ENCODE measurements at places on chromosomes 12 and 14.

GRCh38 chr14:84340938-84341337 is 1189.0 kb upstream of the FLRT2 start:
- DNase-seq: no peak

- no peak for DNase-seq
Measured at GRCh38 chr12:80598004-80598606, 109.3 kb upstream of the MYF6 start.

- DNase-seq: peak; percentile 67
Measured at GRCh38 chr14:105281371-105282097, 19.3 kb downstream of the BRF1 start.

DNA sequence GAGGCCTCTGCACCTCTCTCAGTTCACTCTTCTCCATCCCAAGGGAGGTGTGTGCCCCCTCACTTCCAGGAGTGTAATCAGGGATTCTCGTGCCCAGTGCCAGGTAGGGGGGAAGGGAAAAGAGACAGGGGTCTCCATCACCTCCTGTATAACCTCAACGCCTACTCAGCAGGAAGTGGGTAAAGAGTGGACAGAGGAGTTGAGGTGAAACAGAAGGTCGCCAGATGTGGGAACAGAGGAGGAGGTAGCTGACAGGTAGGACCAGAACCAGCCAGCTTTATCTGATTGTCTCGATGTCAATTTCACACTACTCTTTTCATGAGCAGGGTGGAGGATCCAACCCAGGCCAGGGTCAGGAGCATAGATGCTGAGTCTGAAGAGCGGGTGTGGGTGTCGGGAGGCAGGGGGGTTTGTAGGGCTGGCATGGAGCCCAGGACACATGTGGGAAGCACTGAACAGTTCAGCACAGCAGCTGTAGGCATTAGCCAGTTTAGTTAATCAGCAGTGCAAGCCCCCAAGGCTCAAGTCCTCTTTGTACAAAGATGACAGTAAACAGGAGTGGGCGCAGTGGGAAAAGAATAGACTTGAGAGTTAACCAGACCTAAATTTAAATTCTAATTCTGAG is 213.5 kb downstream of the PELI2 start:
- DNase-seq: no peak

- no peak for DNase-seq
Measured at GRCh38 chr14:75702616-75703261, 41.7 kb downstream of the TTLL5 start.

DNA sequence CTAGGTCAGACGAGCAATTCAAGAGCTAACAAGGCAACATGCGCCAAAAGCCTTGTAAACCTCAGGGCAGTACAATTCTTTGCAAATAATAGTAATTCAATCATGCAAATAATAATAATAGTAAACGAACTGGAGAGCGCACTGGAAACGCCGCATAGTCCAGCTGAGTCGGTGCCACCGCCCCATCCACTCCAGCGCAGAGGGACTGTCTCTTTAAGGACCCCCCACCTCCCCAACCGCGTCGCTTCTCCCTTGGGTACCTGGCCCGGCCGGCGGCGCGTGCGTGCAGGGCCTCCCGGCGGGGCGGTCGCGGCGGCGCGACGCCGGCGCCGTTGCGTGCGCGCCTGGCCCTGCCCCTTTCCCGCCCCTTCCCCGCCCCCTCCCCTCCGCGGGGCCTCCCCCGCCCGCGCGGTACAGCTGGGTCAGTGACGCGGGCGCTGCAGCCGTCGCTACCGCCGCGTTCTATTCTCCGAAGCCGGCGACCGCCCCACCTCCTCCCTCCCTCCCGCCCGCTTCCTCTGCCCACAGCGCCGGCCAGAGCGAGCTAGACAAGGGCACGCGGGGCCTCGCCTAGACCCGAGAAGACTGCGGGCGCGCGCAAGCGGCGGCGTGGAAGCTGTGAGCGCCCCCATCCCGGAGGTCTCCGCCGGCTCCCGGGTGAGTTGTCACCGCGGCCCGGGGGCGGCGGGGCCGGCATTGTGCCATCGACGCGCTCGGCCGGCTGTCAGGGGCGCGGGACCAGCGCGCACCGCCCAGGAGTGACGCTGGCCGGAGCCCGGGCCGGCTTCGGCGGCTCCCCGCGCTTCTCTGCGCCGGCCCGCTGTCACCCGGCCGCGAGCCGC is at the start of gene SUSD6:
TSS of gene SUSD6 (plus strand) at position 425 of the 842 bp plus-strand sequence. CDS start 46,997 bp downstream, outside the sequence.
- DNase-seq: peak; percentile 94

GRCh38 chr12:75739912-75740311 is 228.5 kb upstream of the KRR1 start:
- no peak for DNase-seq

DNA sequence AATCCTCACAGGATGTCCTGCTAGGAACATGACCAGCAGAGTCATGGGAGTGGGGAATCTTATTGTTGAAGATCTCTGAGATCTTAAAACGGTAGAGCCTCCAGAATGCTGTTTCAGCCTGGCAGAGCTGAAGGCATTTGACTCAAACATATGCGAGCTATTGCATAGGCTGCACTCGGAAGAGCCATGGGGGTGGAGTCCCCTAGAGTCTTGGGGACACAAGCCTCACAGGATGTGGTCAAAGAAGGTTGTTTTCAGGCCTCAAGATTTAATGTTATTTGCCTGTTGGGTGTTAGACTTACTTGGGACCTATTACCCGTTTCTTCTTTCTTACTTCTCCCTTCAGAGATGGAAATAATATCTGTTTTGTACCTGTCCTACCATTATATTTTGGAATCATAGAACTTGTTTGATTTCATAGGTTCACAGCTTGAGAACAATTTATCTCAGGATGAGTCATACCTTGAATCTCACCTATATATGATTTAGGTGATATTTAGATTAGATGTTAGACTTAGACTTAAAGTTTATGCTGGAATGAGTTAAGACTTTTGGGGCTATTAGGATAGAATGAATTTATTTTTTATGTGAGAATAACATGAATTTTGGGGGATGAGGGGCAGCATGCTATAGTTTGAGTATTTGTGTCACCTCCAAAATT is 172.2 kb upstream of the ATP2B1 start:
- DNase-seq: peak; percentile 60

- DNase-seq: no peak
Measured at GRCh38 chr12:68224613-68225285, 861 bp downstream of the IL26 start.

DNA sequence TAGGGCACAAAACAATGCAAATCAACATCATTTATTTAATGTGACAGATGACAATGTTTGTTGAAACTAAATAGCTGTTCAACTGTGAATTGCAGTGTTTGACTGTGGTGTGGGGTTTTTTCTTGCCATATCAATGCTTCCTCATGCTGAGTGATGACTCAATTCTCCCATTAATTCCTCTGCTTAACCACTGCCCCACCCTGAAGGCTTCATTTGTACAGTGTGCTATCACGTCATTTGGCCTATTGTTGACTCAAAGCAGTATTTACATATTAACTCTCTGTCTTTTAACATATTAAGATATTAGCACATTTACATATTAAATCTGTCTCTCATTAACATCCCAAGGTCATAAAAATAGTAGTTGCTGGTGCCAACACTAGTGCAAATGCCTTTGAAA is 164.8 kb upstream of the NRXN3 start:
- DNase-seq: peak; percentile 34

- no peak for DNase-seq
Measured at GRCh38 chr12:13437541-13437940, 241.0 kb downstream of the EMP1 start.

DNA sequence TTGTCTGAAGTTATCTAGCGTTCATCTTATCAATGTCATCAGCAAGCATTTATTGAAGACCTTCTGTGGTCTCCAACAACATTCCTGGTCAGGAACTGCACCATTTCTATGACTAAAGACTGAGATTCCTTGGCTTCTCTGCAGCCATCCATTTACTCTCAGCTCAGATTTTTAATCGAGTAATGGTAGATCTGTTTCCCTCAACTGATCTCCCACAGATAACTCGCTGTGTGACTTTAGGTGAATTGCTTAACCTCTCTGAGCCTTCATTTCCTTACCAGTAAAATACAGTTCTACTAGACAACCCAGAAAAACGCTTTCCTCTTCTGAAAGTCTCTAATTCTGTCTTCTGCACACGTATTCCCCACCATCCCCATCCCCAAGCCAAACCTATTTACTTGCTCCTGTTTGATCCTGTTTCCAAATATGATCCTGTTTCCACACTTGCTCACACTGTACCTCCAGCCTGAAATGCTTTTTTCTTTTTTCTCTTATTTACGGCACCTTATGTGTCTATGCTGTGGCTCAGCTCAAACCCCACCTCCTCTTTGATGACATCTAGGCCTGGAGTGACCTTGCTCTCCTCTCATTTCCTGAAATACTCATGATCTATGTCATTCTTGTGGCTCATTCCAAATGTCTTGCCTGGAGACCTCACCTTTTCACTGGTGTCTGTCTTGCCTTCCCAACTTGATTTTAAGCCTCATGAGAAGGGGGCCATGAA is 21.8 kb downstream of the PLXNC1 start:
- no peak for DNase-seq

DNA sequence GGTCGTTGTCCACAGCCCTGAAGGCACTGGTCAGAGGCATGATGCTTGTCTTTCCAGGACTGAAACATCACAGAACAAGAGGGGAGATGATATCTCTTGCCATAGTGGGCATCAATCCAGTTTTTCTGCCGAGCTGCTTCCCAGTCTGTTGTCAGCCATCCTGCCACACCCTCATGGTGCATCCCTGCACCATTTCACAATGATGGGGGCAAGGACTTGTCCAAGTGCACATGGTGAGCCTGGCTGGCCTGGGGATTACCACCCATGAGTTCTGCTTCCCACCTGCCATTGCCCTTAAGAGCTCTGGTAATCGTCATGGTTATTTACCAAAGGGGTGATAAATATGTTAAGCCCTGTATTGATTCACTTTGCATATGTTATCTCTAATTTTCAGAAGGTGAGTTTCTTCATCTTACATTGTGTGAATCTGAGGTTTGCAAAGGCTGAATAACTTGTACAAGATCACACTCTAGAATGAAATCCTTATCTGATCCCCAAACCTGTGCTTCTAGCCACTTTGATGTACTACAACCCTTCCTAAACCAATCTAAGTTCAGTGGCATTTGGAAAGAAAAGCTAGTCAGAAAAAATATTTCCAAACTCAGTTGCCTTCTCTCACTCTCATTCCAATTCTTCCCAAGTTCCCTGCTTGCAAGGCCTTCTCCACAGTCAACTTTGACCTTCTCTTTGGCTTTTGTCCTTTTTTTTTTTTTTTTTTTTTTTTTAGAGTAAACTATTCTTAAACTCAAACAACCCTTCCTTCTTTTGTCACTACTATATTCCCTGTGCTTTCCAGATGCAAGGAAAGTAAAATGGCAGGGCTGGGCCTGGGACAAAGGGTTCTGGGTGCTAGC is 2.3 kb downstream of the AVIL start:
- DNase-seq: no peak

DNA sequence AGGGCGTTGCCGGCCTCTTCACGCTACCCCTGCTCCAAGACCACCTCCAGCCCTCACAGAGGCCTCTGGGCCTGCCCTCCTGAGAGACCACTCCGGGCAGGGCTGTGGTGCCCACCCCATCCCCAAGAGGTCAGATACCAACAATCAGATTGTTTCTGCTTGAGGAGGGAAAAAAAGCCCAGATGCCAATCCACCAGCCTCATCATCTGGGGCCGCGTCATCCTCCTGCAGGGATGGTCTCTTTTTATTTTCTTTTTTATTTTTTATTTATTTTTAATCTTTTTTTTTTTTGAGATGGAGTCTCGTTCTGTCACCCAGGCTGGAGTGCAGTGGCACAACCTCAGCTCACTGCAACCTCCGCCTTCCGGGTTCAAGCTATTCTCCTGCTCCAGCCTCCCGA is 93.4 kb downstream of the FBXL14 start:
- no peak for DNase-seq

GRCh38 chr14:63178912-63179311 is 25.3 kb upstream of the RHOJ start:
- DNase-seq: no peak

DNA sequence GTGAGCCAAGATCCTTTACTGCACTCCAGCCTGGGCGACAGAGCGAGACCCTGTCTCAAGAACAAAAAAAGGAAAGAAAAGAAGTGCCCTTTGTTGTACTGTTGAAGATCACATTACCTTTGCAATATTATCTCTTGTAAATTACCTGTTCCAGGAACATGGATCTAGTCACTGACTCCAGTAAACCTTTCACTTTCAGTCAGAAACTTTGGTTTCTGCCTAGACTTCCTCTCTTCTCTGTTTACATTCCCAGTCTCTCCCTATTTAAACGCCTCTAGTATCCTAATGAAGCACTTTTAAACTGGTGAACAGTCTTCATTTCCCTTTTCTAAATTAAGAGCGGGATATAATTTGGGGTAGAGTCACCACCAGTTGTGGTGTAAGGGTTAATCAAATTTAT is 12.8 kb downstream of the CHPT1 start:
- DNase-seq: no peak

- DNase-seq: no peak
Measured at GRCh38 chr14:42185718-42186117, 579.0 kb downstream of the LRFN5 start.

GRCh38 chr14:102141797-102142196 is 2.1 kb downstream of the WDR20 start:
- DNase-seq: no peak

GRCh38 chr12:50279501-50279900 is 3.8 kb downstream of the LIMA1 start:
- DNase-seq: no peak

- DNase-seq: no peak
Measured at GRCh38 chr14:31934767-31935266, 142.3 kb upstream of the ARHGAP5 start.

- no peak for DNase-seq
Measured at GRCh38 chr12:86117711-86118110, 138.5 kb downstream of the MGAT4C start.

DNA sequence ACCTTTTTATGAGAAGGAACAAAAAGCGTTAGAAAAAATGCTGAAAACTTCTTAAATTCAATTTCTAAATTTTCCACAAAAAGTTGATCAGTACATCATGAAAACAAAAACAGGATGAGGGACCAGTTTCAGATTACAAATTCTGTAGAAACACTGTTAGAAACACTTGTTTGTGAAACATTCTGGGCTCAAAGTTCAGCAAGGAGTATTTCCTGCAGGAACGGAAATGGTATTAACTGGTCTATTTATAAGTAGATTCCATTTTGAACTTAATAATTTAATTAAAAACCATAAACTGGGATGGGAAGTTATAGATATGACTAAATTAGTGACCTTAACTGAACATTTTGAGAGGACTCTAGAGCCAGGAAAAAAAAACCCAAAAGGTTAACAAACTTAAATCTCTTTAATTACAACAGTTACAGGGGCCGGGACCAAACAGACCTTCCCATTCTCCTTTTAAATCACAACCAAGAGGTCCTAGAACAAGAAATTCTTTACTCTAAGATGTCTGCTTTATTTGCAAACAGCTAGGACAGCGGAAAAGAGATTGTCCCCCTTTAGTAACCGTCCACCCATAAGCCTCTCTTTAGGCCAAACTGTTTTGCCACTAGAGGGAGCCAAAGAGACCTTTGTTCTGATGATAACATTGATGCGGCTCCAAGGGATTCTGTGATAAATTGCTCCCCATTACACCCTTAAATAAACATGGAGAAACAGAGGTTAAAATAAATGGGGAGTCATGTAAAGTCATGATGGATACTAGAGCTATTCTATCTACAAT is 69.0 kb upstream of the RERGL start:
- DNase-seq: peak; percentile 3

- DNase-seq: no peak
Measured at GRCh38 chr14:74558655-74559054, 53.4 kb downstream of the LTBP2 start.

Data from GM10248 (cell line).